Upper lobe of left lung (tissue), 6 donors: ENCODE measurements at places on chromosomes 11 and 22. TPM values are rescaled to one million over a fixed set of nuclear protein-coding genes. Genes with fewer than 3 reads are reported as not detected.

Gene OR2AG1
- not detected for total RNA-seq

Gene PANX2
- total RNA-seq = 16.8 TPM

Gene SLC1A2
- 1.9 TPM for total RNA-seq

Gene MUC5AC
- 1.0 TPM for total RNA-seq

Gene ZNF74
- 11.2 TPM for total RNA-seq

Gene PIK3IP1
- 87.7 TPM for total RNA-seq

Gene KCNQ1
- total RNA-seq = 45.4 TPM

Gene PLAAT4
- total RNA-seq = 208 TPM

Gene ZW10
- total RNA-seq = 9.9 TPM

Gene C11orf42
- total RNA-seq = not detected

Gene OR8G5
- 0.64 TPM for total RNA-seq

Gene CNTN5
- 0.98 TPM for total RNA-seq
